HFFc6 (cell line): ENCODE measurements at places on chromosomes 7 and 10. TPM values are rescaled to one million over a fixed set of nuclear protein-coding genes. Genes with fewer than 3 reads are reported as not detected.

The GIMAP2 gene
- not detected in 3 replicates for total RNA-seq

The LAMB1 gene
- total RNA-seq: 112 to 129 TPM (median 117 TPM) in 3 replicates

The WNT8B gene
- not detected in 3 replicates for total RNA-seq

The SORCS1 gene
- total RNA-seq: not detected in 3 replicates

- no peak for DNase-seq
Observed at GRCh38 chr10:76879116-76879913, 758.3 kb downstream of the KCNMA1 start.

DNA sequence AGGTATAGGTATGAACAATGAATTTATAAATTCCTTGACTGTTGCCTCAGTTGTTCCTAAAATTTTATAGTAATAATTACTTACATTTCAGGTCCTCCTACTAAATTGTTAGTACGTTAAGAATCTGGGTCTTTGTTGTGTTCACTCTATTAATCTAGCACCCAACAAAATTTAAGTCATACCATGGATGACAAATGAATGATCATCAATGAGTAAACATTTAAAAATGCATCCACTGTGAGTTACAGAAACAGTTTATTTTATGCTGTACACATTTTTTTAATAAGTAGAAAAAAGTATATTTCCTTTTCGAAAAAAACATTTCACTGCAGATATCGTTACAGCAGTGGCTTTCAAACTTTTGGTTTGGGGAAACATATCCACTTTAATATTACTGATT lies 265.2 kb downstream of the PCLO start:
- DNase-seq: no peak

DNA sequence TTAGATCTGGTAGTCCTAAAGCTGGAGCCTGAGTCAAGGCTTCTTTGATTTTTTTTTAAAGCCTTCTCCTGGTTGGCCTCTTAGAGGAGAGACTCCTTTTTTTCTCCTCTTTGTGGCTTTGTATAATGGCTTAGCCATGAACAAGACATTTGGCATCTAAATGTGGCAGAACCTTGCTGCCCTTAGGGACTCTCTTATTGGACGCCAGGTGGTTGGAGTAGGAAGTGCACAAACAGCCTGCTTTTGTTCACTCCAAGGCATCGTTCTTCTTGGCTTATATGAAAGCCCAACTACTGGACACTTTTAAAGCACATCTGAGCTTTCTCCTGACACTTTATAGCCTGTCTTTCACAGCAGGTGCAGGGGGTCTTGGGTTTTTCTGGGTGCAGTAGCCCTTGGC lies 25.0 kb downstream of the ZPBP start:
- no peak for DNase-seq

DNA sequence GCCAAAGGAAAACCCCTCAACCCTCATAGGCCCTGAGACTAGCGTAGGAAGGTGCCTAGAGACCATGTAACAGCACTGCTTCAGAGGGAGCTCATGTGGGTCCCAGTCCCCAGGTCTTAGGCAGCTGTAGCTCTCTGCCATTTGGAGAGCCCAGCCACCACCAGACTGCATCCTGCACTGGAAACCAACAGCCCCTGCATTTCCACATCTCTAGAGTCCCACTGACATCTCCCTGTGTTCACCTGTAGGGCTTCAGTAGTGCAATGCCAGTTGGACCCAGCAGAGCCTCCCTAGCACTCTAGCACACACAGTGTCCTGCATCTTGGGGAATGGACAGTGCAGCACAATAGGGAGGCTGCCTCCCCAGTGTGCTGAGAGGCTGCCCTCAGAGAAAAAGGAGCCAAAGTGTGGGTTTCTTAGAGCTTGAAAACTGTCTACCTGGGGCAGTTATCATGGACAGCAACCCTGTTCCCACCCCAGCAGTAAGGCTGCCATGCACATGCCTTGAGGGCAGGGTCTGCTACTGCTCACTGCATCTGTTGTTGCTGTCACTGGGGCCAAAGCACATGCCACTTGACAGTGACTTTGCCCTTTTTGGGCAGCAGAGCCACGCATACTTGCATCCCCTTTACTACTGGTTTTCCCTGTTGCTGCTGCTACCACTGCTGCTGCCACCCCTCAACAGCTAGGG lies 46.7 kb upstream of the ANTXRL start:
- no peak for DNase-seq

DNA sequence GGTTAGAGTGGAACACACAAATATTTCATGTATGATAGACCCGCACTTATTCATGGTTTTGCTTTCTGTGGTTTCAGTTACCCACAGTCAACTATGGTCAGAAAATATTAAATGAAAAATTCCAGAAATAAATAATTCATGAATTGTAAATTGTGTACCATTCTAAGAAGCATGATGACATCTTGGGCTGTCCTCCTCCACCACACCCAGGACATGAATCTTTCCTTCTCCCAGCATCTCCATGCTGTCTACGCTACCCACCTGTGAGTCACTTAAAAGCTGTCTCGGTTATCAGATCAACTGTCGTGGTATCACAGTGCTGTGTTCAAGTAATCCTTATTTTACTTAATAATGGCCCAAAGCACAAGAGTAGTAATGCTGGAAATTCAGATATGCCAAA lies 419.6 kb upstream of the NRP1 start:
- no peak for DNase-seq
